ENCODE measurements at places on chromosomes 7 and 10.

GRCh38 chr7:11252011-11252607 lies 278.4 kb downstream of the PHF14 start:
- DNase-seq: no peak

- DNase-seq: no peak
Observed at GRCh38 chr7:138607216-138608126, 93.7 kb downstream of the SVOPL start.

DNA sequence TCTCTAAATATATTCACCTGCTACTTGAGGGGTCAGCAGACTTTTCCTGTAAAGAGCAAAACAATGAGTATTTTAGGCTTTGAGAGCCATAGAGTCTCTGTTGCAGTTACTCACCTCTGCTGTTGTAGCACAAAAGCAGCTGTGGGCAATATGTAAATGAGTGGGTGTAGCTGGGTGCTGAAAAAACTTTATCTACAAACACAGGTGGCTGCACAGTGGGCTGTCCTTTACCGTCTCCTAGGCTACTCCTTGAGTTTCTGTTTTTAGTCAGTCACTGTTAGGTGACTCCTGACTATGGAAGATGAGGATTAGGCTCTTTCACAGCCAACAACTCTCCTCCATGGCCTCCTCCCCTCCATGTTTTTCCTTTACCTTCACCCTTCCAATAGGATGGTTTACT lies 286.1 kb upstream of the C7orf33 start:
- no peak for DNase-seq

DNA sequence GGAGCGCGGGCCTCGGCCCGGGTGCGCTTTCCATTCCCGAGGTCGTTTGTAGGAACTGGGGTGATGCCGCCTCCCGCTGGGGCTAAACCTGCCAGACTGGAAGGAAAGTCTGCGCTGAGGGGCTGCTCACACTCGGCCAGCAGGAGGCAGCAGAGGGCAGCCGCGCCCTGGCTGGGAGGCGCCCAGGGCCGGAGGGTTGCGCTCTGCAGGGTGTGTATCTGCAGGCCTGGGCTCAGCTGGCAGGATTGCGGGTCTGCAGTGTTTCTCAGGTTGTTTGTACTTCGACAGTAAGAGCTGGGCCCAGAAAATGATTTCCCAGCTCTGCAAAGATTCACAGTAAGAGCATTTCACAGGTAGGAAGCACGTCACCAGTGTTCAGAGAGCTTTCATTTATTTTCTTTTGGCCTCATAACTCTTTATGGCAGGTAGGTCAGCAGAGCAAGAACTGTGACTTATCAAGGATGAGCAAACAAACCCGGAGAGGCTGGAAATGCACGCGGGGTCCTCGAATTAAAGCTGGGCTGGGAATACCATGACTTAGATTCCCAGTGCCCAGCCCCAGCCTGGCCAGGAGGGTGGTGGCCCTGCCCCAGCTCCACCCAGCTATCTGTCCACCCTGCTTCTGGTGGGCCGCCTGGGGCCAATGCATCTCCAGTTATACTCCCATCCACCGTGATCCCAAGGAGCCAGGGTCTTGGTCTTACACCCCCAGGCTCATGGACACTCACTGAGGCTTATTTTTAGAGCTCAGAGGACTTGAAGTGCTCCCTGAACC lies 15.2 kb upstream of the PPP2R2D start:
- DNase-seq: no peak

GRCh38 chr7:130274983-130275591 lies 8.4 kb downstream of the CPA2 start:
- DNase-seq: no peak

GRCh38 chr10:98115031-98115787 lies 19.2 kb upstream of the R3HCC1L start:
- no peak for DNase-seq

GRCh38 chr10:35563261-35563891 lies 41.8 kb upstream of the GJD4 start:
- no peak for DNase-seq

GRCh38 chr10:63258920-63259678 lies 126.0 kb downstream of the NRBF2 start:
- DNase-seq: no peak

GRCh38 chr10:44552726-44553125 lies 167.8 kb upstream of the CXCL12 start:
- no peak for DNase-seq

- DNase-seq: no peak
Observed at GRCh38 chr7:157467496-157468212, 130.8 kb downstream of the DNAJB6 start.

- no peak for DNase-seq
Observed at GRCh38 chr7:21603972-21604749, 61.3 kb downstream of the DNAH11 start.

DNA sequence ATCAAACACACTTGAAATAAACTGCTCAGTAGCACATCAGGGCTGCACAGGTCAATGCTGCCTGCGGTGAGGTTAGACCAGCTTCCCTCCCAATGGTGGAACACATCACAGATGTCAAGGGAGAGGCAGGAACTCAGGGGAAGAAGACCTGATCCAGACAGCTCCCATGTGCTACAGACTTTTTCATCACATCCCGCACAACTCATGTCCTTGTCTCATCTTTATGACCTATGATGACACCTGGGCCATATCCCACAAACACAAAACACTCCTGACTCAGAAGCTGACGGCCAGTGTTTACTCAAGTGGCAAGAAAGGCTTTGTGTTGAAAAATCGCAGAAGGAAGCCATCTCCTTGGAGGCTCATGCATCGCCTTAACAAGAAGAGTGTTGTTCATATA lies 91.6 kb downstream of the HTR5A start:
- no peak for DNase-seq

DNA sequence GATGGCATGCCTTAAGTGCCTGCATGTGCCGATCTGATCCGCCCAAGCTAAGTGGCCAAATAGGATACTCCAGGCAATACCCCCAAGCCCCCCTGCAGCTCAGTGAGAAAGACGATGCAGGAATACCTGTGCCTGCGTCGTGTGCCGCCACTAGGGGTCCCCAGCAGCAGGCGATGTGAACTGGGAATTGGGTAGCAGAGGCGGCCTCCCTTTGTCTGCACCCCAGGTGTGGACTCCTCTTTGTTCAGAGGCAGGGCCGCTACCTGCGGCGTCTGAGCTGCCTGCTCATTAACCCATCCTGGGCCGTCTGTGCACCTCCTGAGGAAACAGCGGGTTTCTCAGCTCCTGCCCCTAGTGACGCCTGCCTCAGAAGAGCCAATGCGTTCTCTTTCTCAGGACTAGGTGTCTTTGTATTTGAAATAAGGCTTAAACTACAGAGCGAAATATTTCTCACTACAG lies 4.8 kb upstream of the CHN2 start:
- no peak for DNase-seq

- no peak for DNase-seq
Observed at GRCh38 chr7:7223250-7223649, 40.9 kb downstream of the C1GALT1 start.

GRCh38 chr7:151504715-151505326 lies 14.9 kb downstream of the RHEB start:
- no peak for DNase-seq

- DNase-seq: no peak
Observed at GRCh38 chr7:52197221-52197620, 838.2 kb upstream of the POM121L12 start.

DNA sequence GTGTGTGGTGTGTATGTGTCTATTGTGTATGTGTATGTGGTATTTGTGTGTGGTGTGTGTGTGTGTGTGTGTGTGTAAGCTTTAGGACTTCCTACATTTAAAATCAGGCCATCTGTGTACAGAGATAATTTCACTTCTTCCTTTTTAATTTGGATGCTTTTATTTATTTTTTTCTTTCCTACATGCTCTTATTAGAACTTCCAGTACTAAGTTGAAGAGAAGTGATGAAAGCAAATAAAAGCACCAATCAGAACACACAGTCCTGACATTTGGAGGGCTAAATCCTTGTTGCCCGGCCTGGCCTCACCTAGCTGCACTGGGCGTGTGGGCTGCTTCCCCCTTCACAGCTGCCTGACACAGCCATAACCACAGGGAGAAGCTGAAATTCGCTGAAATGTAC lies 3.8 kb upstream of the MRC1 start:
- DNase-seq: no peak

DNA sequence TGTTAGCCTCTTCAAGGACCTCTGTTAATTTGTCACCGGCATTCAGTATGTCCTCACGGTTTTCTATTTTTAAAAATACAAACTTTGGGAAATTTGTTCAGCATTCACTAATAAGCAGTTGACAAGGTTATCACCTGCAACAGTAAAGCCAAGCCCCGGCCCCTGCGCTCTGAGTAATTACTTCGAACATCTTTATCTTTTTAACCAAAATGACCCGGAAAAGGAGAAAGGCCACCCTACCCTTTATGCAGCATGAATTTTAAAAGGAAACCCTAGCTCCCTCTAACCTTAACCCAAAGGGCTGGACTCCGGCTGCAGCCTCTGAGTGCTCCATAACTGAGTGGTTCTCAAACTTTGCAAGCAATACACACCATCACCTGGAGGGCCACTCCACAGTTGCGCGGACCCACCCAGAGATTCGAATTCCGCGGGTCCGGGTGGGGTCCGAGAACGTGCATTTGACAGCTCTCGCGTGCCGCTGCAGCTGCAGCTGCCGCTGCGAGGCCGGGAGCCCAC lies 940 bp downstream of the NSMCE4A start:
- DNase-seq: no peak

GRCh38 chr7:87599336-87599735 lies 1.3 kb downstream of the ABCB1 start:
- no peak for DNase-seq

DNA sequence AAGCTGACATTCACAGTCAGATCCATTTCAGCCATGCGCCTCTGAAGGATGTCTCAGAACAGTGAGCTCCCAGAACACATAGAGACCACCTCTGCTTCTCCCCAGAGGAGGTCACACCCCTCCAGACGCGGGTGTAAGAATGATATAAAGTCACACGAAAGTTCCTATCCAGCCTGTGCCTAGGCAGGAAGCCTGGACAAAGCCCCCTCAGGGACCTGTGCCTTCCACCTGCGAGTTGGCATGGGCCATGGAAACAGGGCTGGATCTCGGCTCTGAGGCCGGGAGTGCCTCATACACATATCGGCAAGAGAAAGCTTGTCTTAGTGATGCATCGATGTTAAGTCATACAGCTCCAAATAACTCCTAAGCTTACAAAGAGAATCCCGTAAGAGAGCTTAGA lies 5.0 kb downstream of the VIPR2 start:
- DNase-seq: no peak

DNA sequence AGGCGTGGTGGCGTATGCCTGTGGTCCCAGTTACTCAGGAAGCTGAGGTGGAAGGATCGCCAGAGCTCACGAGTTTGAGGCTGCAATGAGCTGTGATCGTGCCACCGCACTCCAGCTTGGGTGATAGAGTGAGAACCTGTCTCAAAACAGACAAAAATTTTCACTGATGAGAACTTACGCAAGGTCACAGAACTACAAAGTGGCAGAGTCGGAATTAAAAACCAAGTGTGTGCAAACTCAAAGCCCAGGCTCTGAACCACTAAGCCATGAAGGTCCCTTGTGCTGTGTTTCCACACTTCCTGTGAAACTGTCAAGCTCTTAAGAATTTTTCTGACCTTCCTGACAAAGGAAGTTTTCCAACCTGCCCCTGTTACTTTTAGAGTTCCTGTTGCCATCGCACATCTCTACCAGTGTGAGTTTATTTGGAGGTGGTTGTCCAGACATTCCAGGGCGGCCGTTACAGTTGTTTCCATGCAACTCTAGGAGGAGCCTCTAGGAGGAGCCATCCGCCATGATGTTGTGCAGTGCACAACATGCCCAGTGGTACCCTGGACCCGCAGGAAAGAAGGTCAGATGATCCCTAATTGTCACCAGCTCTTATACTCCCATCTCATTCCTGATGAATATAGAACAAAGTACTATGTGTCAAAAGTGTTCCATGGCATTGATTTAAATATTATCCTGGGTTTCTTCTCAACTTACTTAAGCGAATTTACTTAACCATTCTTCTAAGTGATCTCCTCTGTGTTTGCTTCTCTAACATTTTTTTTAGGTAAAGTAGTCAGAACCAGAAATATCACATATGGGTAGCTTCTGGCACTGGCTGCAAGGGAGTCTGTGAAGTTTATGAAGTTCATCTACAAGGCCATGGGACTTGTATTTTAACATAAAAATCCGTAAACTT lies 49.0 kb upstream of the LYZL1 start:
- no peak for DNase-seq

DNA sequence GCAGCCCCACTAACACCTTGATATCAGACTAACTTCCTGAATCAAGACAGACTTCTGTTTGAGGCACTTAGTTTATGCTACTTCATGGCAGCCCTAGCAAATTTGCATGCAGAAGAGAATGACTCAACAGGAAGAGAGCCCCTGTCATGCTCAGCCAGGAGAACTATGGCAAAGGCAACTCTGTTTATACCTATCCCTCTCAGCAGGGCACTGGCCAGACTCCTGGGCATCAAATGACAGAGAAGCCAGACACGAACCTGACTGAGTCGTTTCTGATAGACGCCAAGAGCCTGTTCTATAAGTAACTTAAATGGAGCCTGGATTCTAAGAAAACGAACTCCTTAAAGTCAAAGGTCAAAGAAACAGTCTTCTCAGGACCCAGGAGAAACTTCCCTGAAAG lies 50.9 kb upstream of the UNC5B start:
- no peak for DNase-seq

GRCh38 chr10:8543361-8544056 lies 489.0 kb downstream of the GATA3 start:
- DNase-seq: no peak

DNA sequence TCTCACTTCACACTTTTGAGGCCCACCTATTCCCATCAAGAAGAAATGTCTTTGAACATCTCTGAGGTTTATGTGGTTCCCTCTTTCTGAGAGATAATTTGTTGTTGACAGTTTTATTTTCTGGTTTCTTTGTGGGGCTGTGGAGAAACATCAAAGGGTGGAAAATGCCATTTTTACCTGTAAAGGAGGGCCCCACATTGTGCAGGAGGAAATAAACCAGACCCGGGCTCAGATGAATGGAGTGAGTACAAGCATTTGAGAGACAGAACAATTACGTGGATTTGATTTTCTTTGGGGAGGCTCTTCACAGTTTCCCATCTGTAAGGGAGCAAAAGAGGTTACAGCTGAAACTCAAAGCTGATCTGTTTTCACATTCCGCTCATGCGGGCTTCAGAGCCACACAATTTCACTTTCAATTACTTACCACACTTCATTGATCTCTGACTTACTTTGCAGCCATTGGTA lies 29.8 kb downstream of the ITPRIP start:
- DNase-seq: no peak

GRCh38 chr7:158706273-158706704 lies 1.7 kb upstream of the NCAPG2 start:
- DNase-seq: no peak

DNA sequence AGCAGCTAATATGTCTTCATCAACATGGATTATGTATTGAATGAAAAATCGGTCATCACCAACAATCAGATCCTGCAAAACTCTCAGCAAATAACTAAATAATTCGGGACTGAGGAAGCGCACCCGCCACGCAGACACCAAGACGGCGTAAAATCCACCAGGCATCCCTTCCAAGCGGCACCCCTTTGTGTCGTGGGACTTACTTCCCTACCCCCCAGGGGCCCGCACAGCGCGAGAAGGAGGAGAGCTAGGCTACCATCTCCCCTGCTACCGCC lies 721 bp downstream of the ARL3 start:
- no peak for DNase-seq
